ENCODE measurements at places on chromosomes 7 and 10.

- no peak for DNase-seq
Observed at GRCh38 chr10:88107296-88108097, 244.1 kb downstream of the PTEN start.

GRCh38 chr7:103010211-103010610, 64.4 kb downstream of the FBXL13 start:
- DNase-seq, result no peak

GRCh38 chr7:23710000-23710399, at the start of gene STK31:
Gene STK31 (plus strand): TSS chr7:23710219. CDS start chr7:23710286, 67 bp downstream.
- DNase-seq, result no peak

- no peak for DNase-seq
Observed at GRCh38 chr10:125368146-125368545, 207.8 kb upstream of the CTBP2 start.

GRCh38 chr10:131954356-131954965, 27.3 kb downstream of the BNIP3 start:
- DNase-seq, result no peak

GRCh38 chr10:127736915-127737562, at the start of gene FOXI2:
Gene FOXI2 (plus strand): TSS chr10:127737185. CDS start chr10:127737274, 89 bp downstream.
- no peak for DNase-seq

DNA sequence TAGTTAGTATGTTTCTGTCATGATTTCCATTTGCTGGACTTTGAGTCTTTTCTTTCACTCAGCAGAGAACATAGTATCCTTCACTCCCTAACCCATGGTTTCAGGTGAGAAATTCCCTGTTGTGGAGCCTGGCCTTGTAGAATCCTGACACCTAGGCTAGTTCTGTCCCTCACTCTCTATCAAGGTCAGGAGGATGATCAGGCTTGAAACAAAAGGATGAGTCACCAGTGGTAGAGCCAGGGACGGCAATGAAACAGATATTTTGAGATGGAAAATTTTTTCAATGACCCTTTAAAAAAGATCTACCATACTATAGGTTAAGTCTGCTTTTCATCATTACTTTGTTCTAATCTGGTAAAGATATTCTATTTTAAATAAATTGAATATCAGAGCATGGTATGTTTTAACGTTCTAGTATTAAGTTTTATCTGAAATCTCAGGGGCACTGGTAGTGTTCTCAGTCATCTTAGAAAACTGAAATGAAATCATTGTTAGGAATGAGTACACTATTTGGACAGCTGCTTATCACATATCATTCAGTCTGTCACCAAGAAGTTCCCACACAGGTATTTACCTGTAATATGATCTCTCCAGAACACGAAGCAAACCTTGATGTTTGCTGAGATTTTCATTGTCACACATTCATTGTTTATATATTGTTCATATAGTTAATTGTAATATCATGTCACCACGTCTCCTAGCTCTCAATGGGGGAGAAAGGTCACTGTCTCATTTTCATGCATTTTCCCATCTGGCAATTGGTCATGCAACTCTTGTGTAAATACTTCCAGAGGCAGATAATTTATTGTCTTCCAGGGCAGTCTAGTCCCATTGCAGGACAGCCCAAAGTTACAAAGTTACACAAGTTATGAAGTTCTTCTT, 299.9 kb upstream of the LRRTM3 start:
- DNase-seq, result no peak

GRCh38 chr10:71790749-71791440, 17.6 kb upstream of the VSIR start:
- peak; percentile 67 for DNase-seq

DNA sequence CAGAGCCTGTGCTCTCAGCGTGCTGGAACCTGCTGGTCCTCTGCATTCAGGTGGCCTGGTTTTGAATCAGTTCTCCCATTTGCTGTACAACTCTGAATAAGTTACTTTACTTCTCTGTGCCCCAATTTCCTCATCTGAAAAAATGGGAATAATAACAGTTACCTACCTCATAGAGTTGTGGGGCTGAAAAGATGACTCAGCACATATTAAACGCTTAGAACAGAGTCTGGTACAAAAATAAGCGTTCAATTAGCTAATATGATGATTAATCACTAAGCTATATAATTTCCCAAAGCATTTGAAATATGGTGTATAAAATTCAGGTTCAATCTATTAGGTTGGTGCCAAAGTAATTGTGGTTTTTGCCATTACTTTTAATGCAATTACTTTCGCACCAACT, 259.1 kb downstream of the PRPF18 start:
- DNase-seq, result no peak
